ENCODE measurements at places on chromosomes 3 and 15.
A peak's percentile ranks its signal among the peaks of the same experiment; 100 is the strongest.

DNA sequence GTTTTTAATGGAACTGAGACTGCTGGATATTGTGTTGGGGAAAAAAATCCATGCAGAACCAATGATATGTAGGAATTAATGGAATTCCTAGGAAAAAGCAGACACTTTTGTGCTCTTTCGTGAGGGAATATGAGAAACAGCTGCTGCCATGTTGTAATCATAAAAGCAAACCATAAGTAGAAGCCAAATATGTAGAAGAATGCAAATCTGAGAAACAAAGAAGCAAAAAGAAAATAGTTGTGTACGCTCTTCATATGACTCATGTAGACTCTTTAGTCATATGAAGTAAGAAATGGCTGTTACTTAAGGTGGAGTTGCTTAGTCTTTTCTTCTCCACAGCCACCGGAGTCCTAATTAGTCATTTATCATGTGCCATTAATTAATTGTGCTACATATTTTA, 298.6 kb upstream of the ZNF717 start:
- no peaks in the 10 kb centered on the region for H3K36me3 ChIP-seq
- no peak overlapping the region for H3K27ac ChIP-seq
- no peak overlapping the region for H3K4me3 ChIP-seq
- no peaks in the 10 kb centered on the region for H3K4me1 ChIP-seq
- H3K27me3 ChIP-seq, result no peaks in the 10 kb centered on the region
- DNase-seq, result no peak

GRCh38 chr15:75751116-75751875, 38.6 kb upstream of the CSPG4 start:
- H3K4me3 ChIP-seq, result no peak overlapping the region
- no peaks in the 10 kb centered on the region for H3K27me3 ChIP-seq
- no peaks in the 10 kb centered on the region for H3K4me1 ChIP-seq
- no peaks in the 10 kb centered on the region for H3K36me3 ChIP-seq

DNA sequence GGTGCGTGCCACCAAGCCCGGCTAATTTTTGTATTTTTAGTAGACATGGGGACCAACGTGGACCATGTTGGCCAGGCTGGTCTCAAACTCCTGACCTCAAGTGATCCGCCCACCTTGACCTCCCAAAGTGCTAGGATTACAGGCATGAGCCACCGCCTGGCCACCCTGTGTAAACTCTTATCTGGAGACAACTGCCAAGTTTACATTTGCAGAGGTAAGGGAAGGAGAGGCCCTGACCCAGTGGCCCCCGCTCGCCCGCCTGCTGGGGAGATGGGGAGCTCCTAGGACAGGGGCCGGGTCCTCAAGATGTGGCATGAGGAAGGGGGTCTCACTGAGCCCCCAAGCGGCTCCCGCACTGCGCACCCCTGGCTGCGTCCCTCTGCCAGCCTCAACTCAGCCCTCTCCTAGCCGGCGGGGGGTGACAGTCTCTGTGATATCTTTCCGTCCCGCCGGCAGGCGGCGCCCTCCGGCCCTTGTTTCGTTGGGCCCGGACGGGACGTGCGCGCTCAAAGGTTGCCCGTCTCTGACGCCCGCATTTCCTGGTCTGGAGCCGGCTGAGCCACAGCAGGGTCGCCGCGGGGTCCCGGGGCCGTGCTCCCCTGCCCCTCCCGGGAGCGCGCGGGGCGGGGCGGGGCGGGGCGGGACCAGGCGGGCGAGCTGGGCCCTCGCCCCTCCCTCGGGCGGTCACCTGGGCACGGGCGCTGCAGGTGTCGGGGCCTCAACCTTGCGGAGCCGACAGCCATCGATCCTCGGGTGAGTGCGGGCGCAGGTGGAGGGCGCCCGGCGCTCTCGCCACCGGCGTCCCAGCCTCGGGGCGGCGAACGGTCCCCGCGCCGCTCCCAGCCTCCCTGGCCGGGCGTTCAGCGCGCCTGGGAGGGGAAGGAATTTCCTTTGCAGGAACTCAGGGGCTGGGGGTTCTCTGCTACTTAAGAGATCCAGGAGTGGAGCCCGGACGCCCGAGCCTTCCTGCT, at the start of gene GPR160:
GPR160 (plus strand) TSS at position 533 of the 971 bp plus-strand sequence. CDS start 45,978 bp downstream, outside the sequence.
- H3K4me3 ChIP-seq, result peak within 1 kb of the TSS; percentile 80
- no peaks in the 10 kb centered on the region for H3K27me3 ChIP-seq
- H3K27ac ChIP-seq, result peak within 1 kb of the TSS; percentile 89
- no peaks in the 10 kb centered on the region for H3K4me1 ChIP-seq

DNA sequence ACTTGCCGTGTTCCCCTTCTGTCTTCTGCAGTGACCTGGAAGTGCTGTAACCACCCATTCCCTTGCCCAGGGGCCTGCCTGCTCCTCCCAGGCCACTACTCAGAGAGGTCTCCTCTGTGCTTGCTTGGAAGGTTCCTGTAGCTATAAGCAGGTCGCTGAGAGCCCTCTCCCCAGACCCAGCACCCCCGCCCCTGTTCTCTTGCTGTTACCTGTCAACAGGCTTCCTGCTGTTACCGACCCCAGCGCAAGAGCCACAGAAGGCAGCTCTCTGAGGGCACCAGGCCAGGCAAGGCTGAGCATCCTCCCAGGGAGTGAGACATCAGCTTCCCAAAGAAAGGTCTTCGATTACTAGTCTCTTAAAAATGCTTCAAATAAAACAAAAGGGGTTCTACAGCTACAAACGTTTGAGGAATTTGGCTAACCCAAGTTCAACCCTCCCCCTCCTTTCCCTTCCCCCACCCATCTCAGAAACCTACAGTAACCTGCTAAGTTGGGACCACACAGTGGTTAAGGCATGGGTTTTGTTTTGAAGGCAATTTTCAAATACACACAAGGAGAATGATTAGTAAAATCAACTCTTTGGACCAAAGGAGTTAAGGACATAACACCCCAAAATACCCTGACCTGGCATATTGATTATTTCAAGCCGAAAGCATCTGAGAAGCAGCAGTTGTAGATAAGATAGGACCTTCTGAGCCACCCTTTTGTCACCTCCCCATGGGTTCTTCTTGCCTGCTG, 74.9 kb upstream of the MFGE8 start:
- DNase-seq, result no peak
- H3K36me3 ChIP-seq, result no peaks in the 10 kb centered on the region
- no peaks in the 10 kb centered on the region for H3K27me3 ChIP-seq
- no peak overlapping the region for H3K4me3 ChIP-seq

DNA sequence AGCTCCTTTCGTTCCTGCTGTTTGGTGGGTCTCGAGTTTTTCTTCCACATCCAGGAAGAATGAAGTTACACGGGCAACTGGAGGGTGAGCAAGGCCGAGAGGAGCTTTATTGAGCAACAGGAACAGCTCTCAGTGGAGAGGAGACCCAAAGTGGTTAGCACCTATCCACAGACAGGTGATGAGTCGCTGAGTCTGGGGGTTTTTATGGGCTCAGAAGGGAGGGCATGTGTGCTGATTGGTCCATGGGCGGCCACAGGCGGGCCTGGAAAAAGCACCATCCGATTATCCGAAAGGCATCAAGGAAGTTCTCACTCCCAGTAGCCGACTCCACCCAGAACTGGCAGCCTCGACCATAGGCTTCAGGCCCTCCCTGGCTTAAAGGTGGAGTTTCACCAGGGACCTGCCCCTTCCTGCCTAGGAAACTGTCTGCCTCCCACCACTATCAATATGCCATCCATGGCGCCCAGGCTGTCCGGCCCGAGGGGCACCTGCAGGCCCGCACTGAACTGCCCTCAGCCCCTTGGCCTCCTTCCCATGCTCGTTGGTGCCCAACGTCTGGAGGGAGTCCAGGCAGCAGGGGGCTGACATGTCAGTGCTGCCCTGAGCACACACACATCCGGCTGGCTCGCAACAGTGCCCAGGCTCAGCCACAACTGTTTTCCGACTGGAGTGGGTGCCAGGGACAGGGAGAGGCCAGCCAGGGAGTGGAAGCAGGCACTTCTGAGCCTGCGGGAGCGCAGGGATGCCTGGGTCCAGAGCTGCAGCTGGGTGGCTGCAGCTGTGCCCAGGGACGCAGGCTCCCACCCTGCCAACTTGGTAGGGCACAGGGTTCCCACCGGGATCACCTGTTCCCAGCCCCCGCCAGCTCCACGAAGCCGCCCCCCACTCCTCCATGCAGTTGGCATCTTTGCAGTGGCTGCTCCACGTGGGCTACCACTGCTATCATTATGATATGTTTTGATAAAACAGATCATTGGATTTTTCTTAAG, 170.2 kb downstream of the FNDC3B start:
- H3K27me3 ChIP-seq, result no peaks in the 10 kb centered on the region
- H3K27ac ChIP-seq, result no peak overlapping the region
- H3K4me3 ChIP-seq, result no peak overlapping the region
- no peak for DNase-seq
- H3K4me1 ChIP-seq, result peaks cover 4% of the 10 kb centered on the region
